Right lung (tissue), 10 donors: ENCODE measurements at places on chromosomes 4 and X.
A peak's percentile ranks its signal among the peaks of the same experiment; 100 is the strongest.

DNA sequence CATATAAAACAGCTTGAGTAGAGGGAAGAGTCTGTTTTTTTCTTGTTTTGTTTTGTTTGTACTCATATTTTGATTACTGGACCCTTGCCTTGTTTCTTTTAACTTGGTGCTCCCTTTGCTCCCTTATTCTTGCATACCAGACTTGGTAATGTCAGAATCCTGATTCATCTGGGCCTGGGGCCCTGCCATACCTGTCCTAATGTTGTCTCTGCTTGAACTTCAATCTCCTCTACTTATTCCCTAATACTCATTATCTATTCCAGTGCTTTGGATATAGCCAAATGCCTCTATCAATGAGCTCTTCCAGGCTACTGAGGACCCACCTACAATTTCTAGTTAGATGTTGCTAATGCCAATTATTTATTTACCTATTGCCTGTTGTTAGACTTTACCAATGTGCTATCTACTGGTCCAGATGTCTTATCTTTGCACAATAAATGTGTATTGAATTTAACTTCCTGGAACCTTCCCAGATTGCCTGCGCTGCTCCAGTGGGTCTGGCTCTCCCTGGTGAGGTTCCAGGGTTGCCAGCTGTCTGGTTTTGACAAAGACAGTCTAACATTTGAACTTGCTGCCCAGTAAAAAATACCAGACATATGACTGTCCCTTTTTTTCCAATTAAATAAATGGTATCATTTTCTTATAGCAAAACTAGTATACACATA, 64.4 kb upstream of the ACSL4 start:
- no peak for DNase-seq

DNA sequence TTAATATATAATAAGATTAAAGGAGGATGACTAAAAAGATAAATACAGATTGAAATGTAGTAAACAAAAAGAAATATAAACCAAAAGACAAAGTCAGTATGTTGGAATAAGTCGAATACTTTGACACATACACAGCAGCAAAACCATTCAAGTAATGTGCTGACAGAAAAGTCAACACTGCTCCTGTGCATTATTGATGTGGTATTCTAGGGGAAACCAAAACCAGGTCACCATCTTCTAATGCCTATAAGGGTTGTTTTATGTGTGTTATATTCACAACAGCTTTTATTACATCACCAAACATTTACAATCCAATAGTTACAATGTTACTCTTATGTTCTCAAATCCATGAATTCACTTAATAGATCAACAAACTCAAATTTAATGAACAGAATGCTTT, 111.8 kb upstream of the DKK2 start:
- DNase-seq: no peak

DNA sequence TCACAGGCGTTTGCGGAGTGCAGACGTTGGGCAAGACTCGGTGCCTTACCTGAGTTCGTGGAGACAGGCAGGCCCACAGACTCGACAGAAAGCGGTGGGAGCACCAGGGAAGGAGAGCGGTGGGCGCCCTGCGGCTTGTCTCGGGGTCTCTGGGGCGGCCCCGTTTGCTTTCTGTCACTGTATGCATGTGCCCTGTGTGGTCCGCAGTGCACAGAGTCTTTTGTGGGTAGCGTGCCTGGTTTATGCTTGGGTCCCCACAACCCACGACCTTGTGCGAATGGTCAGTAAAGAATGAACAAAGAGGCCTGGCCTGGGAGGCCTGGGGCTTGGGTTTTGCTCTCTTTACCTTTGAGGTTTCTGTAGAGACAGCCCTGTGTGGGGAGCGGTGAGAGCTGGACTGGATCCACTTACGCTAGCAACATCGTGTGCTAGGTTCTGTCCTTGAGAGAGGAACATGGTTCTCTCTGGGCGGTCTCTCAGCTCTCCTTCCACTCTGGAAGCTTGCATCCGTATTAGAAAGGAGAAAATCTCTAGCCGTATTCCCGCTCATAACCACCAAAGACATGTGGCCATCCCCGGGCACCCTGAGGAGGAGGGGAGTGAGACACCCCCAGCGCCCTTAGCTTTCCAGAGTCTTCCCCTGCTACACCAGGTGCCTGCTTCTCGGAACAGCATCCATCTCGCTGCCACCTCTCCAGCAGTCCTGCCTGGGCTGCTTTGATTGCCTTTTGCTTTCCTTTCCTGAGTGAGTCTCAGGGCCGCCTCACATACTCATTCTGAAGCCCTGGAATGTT, 1.2 kb downstream of the TADA2B start:
- peak; percentile 11 for DNase-seq

DNA sequence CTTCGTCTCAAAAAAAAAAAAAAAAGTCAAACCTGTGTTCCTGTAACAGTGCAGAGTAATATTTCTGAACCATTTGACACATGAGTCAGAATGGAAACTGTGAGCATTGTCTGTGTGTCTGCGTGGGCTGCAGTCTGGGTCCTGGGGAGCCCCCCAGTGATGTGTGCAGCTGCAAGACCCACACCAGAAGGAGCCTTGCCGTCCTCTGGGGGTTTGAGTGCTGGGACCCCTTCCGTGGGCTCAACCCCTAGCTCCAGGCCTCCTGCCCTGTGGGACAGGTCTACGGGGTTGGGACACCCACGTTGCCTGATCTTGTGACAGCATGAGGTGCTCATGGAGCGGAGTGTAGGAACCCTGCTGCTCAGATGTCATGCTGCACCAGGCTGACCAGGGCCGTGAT, 43.7 kb downstream of the DDX3X start:
- no peak for DNase-seq

DNA sequence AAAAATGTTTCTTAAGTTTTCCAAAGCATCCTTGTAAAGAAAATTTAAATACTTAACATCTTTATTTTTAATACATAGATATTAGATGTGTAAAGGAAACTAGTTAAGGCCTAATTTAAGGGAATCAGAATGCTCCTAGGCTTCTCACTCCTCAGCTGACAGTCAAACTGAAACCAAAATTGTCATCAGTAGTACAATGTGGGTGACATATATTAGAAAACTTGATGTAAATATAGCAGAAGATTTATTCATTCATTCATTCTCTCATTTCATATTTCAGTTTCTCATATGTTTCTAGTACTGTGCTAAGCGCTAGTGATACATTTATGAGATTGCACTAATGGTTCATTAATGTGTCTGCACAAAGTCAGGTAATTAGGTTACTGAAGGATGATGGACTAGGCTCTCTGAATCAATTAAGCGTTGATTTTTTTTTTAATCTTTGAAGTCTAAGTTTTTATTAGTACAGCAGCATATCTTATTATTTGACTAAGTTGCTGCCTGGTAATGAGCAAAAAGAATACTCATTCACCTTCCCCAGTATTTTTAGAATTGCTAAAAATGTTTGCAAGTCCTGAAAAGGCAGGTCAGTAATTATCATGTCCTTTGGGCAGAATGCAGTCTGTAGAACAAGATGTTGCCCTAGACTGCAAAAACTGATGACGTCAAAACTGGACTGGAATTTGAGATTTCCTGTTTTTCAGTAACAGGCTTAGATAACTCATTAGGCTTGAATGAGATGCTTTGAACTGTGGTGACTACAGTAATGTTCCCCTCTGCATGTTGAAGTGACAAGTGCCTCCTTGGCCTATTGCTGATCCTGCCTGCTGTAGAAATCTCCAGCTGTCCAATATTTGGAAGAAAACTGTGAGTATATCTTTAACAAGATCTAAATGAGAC, 128.7 kb downstream of the ARHGAP24 start:
- DNase-seq: no peak

DNA sequence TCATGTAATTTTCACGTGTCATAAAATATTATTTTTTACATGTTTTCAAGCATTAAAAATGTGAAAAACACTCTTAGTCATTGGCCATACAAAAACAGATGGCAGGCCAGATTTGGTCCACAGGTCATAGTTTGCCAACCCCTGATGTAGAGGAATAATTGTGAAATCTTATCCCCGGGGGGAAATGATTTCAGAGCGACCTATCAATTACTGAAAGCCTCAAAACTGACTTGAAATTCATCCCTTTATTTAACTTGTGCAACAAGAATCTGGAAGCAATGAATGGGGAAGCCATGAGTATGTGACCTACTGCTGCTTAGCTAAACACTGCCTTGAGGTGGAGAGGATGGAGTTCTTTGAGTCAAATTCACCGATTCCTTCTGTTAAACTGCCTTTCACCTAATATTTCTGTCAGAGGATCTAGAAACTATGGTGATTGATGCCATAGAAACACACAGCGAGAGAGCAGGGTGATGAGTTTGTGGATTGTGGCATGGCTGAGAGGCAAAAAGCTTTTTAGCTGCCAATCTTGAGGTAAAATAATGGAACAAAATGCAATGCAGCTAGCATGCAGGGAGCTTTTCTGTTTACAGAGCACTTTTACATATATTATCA, 30.3 kb upstream of the BRS3 start:
- no peak for DNase-seq

GRCh38 chr4:109441862-109442458, 8.3 kb downstream of the SEC24B start:
- no peak for DNase-seq

- no peak for DNase-seq
Observed at GRCh38 chr4:55458611-55459010, 62.9 kb downstream of the TMEM165 start.

GRCh38 chrX:21014326-21014725, 359.9 kb upstream of the CNKSR2 start:
- DNase-seq: no peak

DNA sequence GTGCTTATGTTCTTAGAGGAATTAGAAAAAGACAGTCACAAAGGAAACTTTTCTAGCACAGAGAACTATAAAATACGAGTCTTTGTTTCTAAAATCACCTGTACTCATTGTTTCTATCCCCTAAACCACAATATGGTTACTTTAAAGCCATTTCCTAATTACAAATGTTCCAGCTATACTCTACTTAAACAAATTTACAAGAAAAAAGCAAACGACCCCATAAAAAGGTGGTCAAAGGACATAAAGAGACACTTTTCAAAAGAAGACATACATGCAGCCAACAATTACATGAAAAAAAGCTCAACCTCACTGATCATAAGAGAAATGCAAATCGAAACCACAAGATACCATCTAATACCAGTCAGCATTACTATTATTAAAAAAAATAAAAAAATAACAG, 447.3 kb downstream of the RAB28 start:
- DNase-seq: no peak

DNA sequence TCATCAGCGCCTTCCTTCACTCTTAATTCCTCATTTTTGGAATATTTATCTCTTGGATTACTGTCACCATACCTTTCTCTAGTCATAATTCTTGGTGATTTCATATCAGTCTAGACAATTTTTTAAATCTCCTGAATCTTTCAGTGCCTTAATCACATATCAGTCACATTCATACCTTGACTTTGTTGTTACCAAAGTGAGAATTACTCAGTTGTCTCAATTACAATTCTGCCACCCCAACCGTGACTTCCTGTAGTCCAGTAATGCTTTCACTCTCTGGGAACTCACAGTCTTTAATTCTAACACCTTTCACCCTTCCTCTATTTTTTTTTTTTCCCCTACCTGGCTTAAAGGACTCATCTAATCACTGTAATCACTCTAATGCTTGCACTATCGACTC, 1275.3 kb upstream of the TENM3 start:
- no peak for DNase-seq

GRCh38 chrX:98717970-98718369, 1692.1 kb downstream of the PCDH19 start:
- no peak for DNase-seq

GRCh38 chr4:153467897-153468262, 1.7 kb downstream of the TMEM131L start:
- no peak for DNase-seq

GRCh38 chrX:94743478-94743877, 1069.5 kb downstream of the FAM133A start:
- DNase-seq: no peak

DNA sequence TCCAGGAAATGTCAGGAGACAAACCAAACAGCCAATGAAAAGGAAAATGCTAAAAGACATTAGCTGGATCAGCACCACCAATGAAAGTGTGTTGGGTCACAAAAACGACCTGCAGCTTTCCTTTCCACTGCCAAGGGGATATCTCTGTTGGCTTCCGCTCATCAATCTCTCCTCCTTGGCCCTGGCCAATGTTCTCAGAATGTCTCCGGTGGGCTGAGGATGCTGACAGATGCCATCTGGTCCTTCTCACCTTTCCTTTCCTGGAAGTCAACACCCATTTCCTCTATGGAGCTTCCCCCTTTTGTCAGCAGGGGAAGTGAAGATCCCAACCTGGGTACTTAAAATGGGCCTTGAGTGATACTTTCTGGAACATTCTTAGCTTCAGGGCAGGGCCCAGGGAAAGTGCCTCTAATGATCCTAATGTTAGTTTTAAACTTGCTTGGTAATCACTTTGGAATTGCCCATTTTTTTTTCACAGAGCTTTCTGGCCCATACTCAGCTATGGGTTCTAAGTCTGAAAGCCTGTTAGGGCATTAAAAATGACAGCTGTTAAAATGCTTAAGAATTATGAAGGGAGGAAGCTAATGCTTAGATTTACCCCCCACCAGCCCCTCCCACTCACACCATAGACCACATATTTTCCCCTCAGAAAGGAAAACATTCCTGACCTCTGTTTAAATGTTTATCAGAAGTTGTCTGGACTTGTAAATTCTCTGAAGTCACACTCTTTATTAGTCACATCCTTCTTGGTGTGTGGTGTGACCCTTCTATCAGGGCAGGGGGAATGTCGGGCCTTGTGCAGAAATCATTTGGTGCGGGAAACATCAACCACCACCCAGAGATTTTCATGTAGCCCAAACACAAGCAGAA, 29.2 kb downstream of the IGFBP7 start:
- DNase-seq: no peak

- DNase-seq: peak; percentile 13
Observed at GRCh38 chrX:119870626-119871131, 854 bp downstream of the RNF113A start.

- no peak for DNase-seq
Observed at GRCh38 chrX:10039821-10040793, 72.9 kb downstream of the CLDN34 start.

GRCh38 chr4:112766422-112766821, 129.5 kb downstream of the LARP7 start:
- DNase-seq: no peak

- DNase-seq: no peak
Observed at GRCh38 chr4:16269240-16269639, 43.0 kb upstream of the TAPT1 start.

DNA sequence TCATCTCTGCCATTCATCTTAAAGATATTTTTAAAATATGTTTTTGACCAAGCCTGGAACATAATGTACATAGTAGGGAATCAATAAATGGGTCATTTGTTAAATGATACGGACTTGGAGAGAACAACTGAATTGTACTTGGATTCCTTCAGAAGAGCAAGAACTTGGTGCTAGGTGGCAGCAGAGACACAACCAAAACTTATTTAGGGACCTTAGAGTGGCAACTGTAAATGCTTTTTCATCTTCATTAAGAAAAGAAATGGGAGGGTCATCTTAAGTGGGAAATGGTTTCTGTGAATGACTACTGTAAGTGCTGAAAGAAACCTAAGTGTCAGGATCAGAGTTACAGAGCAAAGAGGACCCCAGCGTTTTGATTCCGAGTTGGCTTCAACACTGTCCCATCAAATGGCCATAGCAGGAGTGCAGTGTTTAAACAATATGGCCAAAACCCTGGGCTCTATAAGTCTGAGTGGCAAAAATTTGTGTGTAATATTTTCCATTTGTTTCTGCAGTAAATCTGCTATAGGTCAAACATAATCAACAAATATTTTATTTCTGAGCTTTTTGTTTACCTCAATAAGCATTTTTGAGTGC, 213.6 kb downstream of the PALLD start:
- DNase-seq: peak; percentile 58
